Adipocyte (in vitro differentiated cells): ENCODE measurements at places on chromosomes 13 and 19.
A peak's percentile ranks its signal among the peaks of the same experiment; 100 is the strongest.

- peak; percentile 93 for DNase-seq
These were observed 103.1 kb downstream of the TNFRSF19 start for GRCh38 chr13:23673354-23673753.

GRCh38 chr13:24683838-24684599 is 3.8 kb downstream of the ATP12A start:
- peak; percentile 59 for DNase-seq

DNA sequence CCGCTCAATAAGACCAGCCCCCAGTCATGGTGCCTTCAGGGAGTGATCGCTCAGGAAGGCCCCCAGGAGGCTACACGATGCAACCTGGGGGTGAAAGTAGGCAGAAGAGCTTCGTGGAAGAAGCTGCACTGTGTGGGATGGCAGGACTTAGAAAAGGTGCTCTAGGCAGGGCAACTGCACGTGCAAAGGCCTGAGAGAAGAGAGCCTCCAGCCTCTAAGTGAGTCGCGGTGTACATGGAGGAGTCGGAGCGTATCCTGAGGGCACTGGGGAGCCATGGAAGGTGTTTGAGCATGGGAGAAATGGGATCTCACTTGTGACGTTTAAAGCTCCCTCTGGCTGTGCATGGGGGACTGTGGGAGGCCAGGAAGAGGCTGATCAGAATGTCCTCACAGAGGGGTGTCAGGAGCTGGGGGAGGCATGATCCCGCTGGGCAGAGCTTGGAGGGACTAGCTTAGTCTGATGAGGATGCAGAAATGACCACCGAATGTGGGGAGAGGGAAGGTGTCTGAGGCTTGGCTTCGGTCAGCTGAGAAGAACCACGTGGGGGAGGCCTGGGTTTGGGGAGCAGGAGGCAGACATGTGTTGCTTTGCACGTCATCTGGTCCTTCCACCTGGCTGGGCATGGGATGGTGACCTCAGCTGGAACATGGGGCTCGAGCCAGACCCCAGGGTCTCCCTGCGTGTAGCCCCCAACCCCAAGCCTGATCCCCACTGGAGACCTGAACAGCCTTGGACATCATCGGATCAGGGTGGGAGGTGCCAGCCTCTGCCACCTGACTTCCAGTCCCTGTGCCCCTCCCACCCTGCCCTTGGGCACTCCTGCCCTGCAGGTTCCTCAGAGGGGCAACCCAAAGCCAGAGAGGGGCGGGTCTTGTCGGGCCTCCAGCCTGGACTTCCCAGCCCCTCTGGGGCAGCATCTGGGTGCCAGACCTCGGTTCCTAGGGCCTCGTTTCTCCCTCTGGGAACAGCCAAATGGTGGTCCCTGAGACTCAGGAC is 1.1 kb downstream of the APC2 start:
- DNase-seq, result no peak

DNA sequence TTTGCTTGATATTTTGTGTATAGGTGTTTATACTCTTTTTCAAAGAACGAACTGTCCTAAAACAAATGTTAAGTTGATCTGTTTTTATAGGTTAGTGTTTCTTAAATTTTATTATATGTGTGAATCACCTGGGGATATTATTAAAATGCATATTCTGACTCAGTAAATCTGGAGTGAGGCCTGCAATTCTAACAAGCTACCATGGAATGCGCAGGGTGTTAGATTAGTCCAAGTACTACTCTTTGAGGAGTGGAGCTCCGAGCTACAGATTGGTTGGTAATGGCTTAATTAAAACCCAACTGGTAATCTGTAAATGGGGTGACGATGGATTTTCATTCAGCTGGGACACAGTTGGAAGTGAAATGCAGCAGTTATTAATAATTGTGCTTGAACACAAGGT is 214.1 kb upstream of the UFM1 start:
- DNase-seq, result no peak

DNA sequence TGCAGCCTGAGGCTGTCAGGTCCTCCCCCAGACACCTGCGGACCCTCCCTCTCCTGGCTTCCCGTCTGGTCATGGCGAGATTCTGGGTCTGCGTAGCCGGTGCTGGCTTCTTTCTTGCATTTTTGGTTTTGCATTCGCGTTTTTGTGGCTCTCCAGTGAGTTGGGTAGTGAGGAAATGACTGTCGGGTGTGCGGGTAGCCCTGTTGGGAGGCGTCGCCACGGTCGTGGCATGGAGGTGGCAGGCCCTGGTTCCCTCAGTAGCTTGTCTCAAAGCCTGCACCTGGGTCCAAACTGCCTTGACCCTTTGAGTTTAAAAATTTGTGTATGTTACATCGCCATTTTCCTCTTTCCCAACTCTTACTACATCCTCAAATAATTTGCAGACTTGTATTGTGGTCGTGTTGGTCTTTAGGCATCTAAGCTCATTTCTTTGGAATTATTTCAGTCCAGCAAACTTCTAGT is 344 bp downstream of the NHLRC3 start:
- peak; percentile 55 for DNase-seq

DNA sequence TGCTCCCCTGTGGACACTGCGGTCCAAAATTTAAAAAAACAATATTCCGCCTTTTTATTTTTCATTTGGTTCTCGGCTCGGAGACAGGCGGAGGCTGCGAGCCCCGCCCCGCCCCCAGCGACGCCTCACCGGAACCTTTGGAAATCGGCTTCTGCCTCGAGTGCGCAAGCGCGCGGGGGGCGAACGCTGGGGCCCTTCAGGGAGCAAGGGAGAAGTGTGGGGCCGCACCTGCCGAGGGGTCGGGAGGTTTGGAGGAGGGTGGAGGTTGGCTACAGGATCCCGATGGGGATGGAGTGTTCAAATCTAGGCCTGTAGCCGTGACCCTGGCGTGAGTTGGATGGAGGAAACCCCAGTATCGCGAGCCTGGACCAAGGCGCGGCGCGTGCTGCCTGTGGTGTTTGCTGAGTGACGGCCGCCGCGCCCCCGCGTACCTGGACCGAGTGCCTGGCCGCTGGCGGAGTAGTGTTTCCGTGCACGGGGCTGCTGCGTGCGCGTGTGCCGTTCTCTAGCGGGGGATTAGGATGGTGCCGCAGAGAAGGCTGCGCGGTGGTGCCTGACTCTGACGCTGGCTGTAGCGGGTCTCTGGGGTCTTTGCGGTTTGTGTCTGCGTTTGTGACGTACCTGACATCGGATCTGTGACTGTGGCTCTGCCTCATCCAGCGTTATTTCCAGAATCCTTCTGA is 565 bp upstream of the ZFP30 start:
- peak; percentile 92 for DNase-seq

DNA sequence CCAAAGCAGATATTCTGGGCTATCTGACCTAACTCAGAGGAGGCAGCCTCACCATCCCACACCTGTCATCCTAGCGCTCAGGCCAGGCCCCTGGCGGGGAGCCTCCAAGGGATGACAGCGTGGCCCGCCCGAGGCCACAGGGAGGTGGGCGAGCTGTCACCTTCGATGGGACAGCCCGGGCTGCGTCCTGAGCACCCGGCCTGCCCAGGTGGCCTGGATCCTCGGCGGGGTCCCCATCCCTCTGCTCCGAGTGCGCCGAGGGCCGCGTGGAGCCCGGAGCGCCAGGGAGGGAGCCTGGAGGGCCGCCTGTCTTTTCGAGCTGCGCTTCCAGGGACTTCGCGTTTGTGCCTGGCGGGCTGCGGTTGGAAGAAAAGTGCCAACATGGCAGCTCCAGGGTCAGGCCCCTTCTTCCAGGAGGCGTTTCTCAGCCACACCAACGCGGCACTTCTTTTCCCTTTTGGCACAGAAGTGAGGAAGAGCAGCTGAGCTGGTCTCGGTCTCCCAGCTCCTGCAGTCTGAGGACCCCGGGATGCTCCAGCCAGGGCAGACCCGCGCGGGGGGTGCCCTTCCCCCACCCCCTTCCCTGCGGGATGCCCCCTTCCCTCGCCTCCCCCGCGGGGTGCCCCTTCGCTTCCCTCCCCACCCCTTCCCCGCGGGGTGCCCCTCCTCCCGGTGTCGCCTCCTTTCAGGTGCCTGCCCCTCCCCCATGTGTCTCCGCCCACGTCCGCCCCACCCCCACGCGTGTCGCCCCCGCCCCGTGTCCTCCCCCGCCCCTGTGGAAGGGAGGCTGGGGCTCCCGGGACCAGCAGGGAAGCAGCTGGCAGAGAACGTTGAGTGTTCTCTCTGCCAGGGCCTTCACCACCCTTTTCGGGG is 42.3 kb downstream of the GJA3 start:
- DNase-seq, result peak; percentile 38

- DNase-seq, result peak; percentile 39
These were observed 22.4 kb downstream of the RFXAP start for GRCh38 chr13:36841391-36841790.

- DNase-seq, result no peak
These were observed 3.3 kb downstream of the MTIF3 start for GRCh38 chr13:27446986-27447583.

GRCh38 chr19:2246801-2247361 is 2.2 kb upstream of the AMH start:
- DNase-seq, result no peak

- no peak for DNase-seq
These were observed 47.1 kb downstream of the LNX2 start for GRCh38 chr13:27573265-27573664.

DNA sequence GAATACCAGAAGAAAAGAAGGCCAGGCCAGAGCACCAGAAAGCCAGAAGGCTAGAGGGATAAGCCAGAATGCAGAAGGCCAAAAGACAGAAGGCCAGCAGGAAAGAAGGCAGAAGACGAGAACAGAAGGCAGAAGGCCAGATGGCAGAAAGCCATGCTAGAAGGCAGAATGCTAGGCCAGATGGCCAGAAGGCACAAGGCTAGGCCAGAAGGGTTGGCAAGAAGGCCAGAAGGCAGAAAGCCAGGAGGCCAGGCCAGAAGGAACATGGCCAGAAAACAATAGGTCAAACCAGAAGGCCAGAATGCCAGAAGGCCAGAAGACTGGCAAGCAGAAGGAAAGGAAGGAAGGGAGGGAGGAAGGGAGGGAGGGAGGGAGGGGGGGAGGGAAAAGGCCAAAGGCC is 188.8 kb downstream of the TUBA3C start:
- no peak for DNase-seq

DNA sequence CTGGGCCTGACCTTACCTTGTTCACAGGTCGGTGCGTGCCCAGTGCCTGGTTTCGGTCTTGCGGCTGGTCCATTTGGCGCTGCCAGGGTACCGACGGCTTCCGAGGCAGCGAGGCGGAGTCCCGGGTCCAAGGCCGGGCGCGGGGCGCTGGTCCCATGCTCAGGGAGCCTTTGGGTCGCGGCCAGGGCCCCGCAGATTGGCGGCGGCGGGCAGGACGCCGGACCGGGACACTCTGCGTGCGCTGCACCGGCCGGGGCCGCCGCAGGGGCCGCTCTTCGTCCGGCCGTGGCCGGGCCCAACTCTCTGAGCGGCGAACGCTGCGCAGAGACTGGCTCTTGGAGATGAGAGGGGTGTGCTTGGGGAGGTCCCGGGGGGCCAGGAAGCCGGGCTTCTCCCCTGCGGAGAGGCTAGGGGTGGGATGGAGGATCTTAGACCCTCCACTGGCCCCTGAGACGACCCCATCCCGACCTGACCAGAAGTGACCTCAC is 3.4 kb upstream of the WIZ start:
- DNase-seq, result no peak

DNA sequence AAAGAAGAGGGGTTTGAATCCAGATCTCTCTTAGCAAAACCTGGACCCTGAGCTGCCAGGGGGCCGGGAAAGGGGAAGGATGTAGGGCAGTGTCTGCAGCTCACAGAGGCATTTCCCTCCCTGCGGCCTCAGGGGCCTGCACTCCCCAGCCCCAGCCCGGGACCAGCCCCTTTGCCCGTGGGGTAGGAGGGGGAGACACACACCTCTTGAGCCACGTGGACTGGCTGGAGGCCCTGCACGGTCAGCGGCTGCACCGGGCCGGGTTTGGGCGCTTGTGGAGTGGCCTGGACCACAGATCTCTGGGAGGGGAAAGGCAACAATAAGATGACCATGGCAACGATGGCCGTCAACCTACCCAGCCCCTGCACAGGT is 26.9 kb downstream of the RFX1 start:
- no peak for DNase-seq

DNA sequence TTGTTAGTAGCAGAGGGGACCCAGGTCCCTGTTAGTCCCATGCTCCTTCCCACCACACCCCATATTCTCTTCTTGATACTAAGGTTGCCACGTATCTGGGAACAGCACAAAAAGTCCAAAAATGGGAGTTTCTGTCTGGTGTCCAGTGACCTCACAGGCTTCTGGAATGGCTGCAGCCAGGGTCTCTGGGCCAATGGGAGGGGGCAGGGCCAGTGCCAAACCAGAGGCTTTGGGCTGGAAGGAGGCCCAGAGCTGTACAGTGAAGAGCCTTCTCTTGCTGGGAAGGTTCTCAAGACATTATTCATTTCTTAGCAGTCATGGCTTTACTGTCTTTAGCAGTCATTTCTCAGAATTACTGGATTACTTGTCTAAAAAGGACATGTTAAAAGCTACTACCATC is 119.2 kb downstream of the FRY start:
- peak; percentile 59 for DNase-seq

DNA sequence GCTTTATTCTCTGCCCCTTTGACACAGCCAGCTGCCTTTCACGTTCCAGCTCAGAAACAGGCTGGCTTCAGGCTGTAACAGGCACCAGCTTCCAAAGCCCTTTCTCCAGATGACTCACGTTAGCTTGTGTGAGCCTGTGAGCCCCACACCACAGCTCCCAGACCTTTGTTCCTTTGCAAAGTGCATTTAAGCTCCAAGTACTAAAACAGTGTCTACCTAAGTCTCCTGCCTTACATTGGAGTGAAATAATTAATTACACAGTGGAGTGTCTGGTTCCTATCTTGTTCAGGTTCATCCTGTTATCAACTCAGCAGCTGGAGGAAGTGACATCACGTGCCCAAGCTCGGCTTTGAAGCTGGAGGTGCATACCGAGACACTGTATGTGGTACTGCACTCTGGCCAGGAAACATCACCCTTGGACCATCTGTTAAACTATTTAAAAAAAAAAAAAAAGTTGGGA is 475.8 kb downstream of the FOXO1 start:
- peak; percentile 8 for DNase-seq

DNA sequence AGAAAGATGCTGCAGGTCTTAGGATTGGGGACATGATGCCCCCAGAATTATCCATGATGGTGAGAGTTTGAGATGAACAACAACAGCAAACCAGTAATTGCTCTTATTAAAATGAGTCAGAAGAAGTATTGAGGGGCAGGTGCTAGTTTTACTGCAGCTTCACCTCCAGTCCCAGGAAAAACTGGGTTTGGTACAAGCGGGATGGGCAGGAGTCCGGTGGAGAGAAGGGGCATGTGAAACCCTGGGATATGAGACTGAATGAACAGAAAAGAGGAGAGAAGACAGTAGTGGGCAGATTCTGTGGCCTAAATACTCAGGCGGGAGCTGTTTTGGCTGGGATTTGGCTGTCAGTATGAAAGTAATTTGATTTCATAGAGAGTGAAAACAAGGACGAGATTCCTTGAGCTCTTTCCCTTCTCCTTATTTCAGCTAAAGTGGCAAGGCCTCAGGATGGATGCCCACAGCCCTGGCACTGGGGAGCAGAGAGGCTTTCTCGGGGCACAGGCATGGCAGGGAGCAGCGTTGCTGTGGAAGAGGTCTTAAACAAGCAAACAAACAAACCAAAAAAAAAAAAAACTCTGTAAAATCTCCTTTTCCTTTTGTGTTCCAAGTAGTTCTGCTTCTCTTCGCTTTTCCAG is 30.7 kb downstream of the NFIX start:
- DNase-seq, result peak; percentile 36

DNA sequence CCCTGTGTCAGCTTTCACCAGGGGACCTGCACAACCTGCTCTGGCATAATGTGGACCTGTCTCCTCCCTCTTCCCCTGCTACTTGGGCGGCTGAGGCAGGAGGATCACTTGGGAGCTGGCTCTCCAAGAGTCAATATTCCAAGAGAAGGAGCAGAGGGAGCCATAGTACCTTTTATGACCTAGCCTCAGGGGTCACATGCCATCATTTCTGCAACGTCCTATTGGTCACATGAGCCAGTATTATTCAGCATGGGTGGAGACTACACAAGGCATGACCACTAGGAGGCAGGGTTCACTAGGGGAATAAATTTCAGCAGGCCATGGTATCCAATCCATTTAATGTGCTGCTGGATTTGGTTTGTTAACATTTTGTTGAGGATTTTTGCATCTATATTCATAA is 12.0 kb upstream of the SHFL start:
- peak; percentile 15 for DNase-seq
